PC-9 (cell line): ENCODE measurements at places on chromosomes 12 and 14.
A peak's percentile ranks its signal among the peaks of the same experiment; 100 is the strongest.

DNA sequence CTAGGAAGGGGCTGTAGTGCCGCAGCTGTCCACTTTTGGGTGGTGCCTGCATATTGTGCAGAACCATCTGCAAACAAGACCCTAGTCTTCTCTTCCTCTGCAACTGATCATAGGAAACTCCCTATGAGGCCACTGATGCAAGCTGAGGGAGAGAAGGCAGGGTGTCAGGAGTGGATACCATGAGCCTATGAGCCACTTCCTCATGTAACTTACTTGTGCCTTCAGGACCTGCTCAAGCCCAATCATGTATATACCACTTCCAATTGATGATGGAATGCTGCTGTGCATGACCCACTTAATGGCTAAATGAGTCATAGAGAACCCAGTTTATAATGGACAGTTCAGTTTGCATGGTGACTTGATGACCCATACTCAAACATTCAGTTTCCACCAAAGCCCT is 107.9 kb downstream of the ALG10B start:
- H3K36me3 ChIP-seq, result no peaks in the 10 kb centered on the region
- no peak overlapping the region for H3K4me3 ChIP-seq
- no peak overlapping the region for H3K27ac ChIP-seq
- no peaks in the 10 kb centered on the region for H3K27me3 ChIP-seq
- DNase-seq, result no peak

DNA sequence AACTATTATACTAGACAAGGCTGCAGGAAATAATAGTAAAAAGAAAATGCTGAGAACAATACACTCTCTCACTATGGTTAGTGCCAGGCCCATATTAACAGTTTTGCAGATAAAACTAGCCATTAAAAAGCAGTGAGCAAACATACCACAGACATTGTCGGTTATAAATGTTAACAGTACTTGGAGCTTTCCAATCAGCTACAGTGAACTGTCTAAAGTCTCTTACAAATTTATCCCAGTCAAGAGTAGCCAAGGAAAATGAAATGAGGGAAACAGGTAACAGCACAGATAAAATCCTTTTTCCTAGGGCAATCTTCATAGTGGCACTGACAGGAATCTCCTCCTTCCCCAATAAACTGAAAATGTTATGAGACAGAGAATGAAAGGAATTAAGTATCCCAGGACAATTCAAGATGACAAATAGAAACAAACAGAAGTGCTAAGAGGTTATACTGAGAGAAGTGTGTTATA is 30.8 kb downstream of the PAWR start:
- no peaks in the 10 kb centered on the region for H3K27me3 ChIP-seq
- 0 out of 2 replicates have a peak overlapping the region, but pooled peaks have one; percentile 10 for H3K27ac ChIP-seq
- H3K36me3 ChIP-seq, result peaks cover 16% of the 10 kb centered on the region
- no peaks in the 10 kb centered on the region for H3K4me1 ChIP-seq

DNA sequence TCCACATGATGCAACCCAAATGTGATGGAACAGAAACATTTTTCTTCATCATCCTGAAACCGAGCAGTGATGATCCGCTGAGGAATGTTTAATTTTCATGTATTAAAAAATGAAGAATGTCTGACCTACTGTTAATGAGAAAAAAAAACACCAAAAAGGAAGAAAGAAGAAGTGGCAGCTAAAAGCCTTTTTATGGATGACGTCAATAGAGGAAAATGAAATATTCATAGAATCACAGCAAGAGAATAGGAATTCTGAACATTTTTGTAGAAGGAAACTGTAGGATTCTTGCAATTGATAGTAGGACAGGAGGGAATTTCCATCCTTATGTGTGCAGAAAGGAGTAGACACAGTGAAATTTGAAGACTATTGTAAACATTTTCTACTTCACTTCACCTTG is 112.9 kb downstream of the PRKCH start:
- no peak overlapping the region for H3K4me3 ChIP-seq
- H3K36me3 ChIP-seq, result no peaks in the 10 kb centered on the region
- H3K27me3 ChIP-seq, result no peaks in the 10 kb centered on the region
- H3K27ac ChIP-seq, result no peak overlapping the region
- no peak for DNase-seq
- H3K4me1 ChIP-seq, result peaks cover 39% of the 10 kb centered on the region

GRCh38 chr12:127143020-127143419 is 1124.0 kb upstream of the TMEM132C start:
- no peak overlapping the region for H3K4me3 ChIP-seq
- no peak for DNase-seq
- H3K27me3 ChIP-seq, result no peaks in the 10 kb centered on the region
- H3K36me3 ChIP-seq, result no peaks in the 10 kb centered on the region
- no peak overlapping the region for H3K27ac ChIP-seq

- H3K4me1 ChIP-seq, result peaks cover 39% of the 10 kb centered on the region
- no peaks in the 10 kb centered on the region for H3K27me3 ChIP-seq
- no peak for DNase-seq
- peaks cover 15% of the 10 kb centered on the region for H3K36me3 ChIP-seq
Measured at GRCh38 chr12:6322352-6322751, 11.9 kb downstream of the PLEKHG6 start.

- DNase-seq, result no peak
- no peak overlapping the region for H3K27ac ChIP-seq
- H3K27me3 ChIP-seq, result no peaks in the 10 kb centered on the region
- H3K4me3 ChIP-seq, result no peak overlapping the region
Measured at GRCh38 chr14:46550836-46551235, 100.7 kb downstream of the RPL10L start.

DNA sequence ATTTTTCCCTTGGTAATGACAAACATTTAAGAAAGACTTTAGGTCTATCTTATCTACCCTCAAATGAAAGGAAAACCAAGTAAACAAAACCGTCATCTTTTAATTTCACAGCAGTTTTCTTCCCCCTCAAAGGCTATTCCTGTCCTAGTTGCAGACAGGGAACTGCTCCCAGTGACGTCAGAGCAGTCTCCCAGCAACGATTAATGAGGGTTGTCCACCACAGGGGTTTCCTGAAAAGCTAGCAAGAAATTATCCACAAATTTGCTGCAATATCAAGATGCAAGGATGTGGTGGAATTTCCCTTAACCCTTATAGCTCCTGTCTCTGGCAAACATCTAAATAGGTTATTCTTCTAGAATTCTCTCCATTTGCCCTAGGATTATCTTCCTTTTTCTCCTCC is 89.1 kb upstream of the STAC3 start:
- H3K4me1 ChIP-seq, result no peaks in the 10 kb centered on the region
- no peaks in the 10 kb centered on the region for H3K27me3 ChIP-seq
- no peaks in the 10 kb centered on the region for H3K36me3 ChIP-seq
- DNase-seq, result no peak

- no peak overlapping the region for H3K4me3 ChIP-seq
- no peaks in the 10 kb centered on the region; the same call in 1 of the 2 replicates for H3K27me3 ChIP-seq
- H3K4me1 ChIP-seq, result no peaks in the 10 kb centered on the region
- no peaks in the 10 kb centered on the region for H3K36me3 ChIP-seq
- no peak for DNase-seq
Measured at GRCh38 chr12:108080363-108080762, 48.7 kb upstream of the WSCD2 start.

DNA sequence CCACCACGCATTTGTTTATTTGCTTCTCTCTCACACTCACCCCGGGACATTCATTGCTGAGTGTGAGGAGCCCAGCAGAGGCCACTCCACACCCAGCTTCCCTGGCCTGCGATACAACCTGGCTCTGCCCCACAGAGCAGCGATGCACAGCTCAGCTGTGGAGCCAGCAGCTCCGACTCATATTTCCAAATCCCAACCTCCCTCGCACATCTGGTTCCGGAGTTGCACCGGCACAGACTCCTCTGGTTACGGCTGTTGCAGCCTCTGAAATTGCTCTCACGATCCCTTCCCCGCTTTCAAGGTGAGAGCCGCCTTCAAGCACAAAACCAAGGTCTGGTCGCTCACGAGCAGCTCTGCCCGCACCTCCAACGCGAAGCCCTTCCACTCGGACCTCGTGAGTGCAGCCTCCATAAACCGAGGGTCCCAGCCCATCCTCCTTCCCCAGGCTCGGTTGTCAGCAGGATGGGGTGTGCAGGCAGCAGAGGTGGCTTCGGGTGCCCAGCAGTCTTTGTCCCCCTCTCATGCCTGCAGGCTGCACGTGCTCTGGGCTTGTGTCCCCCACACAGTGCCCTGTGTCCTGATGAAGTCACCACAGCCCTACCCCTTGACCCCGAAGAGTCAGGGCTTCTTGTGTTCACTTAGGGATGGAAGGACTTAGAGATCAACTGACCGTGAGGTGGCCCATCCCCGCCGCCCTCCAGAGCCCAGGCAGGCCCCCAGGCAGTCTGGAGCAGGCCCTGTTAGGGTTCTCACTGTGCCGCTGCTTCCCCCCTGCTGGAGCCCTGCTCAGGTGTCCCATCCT is 184.3 kb downstream of the ADGRD1 start:
- H3K4me1 ChIP-seq, result no peaks in the 10 kb centered on the region
- no peak for DNase-seq
- H3K4me3 ChIP-seq, result no peak overlapping the region
- H3K27ac ChIP-seq, result no peak overlapping the region
- H3K27me3 ChIP-seq, result peaks cover 84% of the 10 kb centered on the region
- H3K36me3 ChIP-seq, result no peaks in the 10 kb centered on the region

GRCh38 chr12:121139286-121139685 is 6.6 kb downstream of the P2RX7 start:
- H3K4me1 ChIP-seq, result peaks cover 10% of the 10 kb centered on the region
- no peak for DNase-seq
- no peak overlapping the region for H3K4me3 ChIP-seq
- H3K36me3 ChIP-seq, result no peaks in the 10 kb centered on the region

DNA sequence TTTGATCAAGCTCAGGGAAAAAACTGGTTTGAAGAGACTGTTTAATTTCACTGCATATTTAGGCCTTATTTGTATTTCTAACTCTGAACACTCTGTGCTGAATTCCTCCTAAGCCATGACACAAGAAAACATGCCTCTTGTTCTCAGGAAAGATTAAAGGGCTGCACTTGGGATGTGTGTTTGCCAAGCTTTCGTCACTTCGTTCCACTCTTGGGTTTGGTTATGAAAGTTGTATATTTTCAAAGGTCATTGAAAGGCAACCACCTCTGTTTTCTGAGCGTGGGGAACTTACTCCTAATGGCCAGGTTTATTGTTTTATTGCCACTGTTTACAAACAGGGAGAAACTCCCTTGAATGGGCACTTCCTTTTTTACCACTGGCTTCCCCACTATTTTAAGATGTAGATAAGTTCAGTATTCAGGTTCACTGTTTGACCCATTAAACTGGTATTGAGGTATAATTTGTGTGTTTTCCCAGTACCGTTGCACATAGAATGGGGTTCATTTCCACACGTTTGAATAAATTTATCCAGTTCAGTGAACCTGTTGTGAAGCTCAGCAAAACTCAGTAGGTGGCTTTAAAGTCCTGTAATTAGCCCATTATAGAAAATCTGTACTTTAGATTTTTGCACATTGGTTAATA is 65.3 kb downstream of the NKX2-1 start:
- no peaks in the 10 kb centered on the region for H3K36me3 ChIP-seq
- H3K4me3 ChIP-seq, result no peak overlapping the region
- no peak for DNase-seq
- H3K27ac ChIP-seq, result no peak overlapping the region
- no peaks in the 10 kb centered on the region for H3K27me3 ChIP-seq
- no peaks in the 10 kb centered on the region for H3K4me1 ChIP-seq
